ENCODE measurements at places on chromosomes 5 and 9. TPM values are rescaled to one million over a fixed set of nuclear protein-coding genes. Genes with fewer than 3 reads are reported as not detected.

The SNAPC3 gene
- total RNA-seq = 28.5 TPM

The PCDHB12 gene
- total RNA-seq = 0.23 TPM

The INSL4 gene
- not detected for total RNA-seq

The TTC39B gene
- total RNA-seq = 6.1 TPM

The THBS4 gene
- 0.53 TPM for total RNA-seq

The IGFBPL1 gene
- total RNA-seq = not detected

The RMI1 gene
- 3.0 TPM for total RNA-seq

The IL4 gene
- not detected for total RNA-seq

The TMEFF1 gene
- 5.0 TPM for total RNA-seq

The ZNF782 gene
- 1.4 TPM for total RNA-seq

The PKD2L2 gene
- not detected for total RNA-seq

The NR2F1 gene
- 14.7 TPM for total RNA-seq

Measured in smooth muscle cell of the coronary artery (primary cell).